ENCODE measurements at places on chromosomes 7 and 10.

GRCh38 chr10:71596759-71597158, 122.8 kb downstream of the C10orf105 start:
- no peak for DNase-seq

DNA sequence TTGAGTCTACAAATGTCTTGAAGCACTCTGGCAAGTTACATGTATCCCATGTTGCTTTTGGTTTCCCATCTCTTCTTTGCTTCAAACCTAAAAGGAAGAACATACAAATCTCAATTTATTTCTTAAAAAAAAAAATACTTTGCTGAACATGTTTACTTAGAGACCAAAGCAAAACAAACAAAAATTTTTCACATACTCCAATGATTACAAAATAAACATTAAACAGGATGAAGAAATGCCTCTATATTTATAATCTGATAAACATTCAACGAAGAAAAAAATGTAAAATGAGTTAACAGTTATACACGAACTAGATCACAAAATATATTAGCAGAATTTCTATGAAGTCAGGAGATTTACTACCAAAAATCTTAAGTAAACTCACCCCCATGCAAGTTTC, 31.3 kb downstream of the FAM204A start:
- DNase-seq = no peak

GRCh38 chr7:156099085-156099484, 286.8 kb upstream of the SHH start:
- no peak for DNase-seq

DNA sequence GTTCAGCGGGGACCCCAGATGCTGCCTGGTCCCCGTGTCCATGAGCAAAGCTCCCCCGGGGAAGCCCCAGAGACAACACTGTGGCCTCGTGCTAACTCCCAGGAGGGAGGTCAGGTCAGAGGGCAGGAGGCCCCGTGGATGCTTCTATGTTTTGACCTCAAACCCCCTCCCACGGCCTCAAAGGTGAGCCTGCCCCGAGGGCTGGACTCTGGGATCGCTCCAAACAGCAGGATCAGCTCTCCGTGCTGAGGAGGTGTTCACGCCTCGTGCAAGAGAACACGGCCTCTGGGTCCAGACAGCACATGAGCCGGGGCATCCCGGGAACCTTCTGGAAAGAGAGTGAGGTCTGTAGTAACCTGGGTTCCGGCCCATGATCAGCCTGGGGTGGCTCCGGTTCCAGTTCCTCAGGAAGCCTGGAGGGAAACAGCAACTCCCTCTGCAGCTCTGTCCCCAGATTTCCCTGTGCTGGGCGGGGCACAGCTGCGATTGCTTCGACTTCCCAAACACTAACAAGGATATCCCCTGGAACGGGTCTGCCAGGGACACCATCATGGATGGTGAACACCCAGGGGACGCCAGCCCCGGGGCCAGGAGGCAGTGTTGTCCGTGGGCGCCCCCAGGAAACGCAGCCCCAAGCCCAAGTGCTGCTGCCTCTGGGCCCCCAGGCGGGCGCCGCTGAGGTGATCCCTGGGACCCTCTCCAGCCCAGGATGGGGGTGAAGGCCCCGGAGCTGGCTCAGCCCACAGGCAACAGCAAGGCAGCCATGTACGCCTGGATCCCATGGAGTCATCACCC, 18.0 kb upstream of the INPP5A start:
- DNase-seq = no peak

- DNase-seq = no peak
Observed at GRCh38 chr10:102642736-102643335, 1.4 kb upstream of the TRIM8 start.

DNA sequence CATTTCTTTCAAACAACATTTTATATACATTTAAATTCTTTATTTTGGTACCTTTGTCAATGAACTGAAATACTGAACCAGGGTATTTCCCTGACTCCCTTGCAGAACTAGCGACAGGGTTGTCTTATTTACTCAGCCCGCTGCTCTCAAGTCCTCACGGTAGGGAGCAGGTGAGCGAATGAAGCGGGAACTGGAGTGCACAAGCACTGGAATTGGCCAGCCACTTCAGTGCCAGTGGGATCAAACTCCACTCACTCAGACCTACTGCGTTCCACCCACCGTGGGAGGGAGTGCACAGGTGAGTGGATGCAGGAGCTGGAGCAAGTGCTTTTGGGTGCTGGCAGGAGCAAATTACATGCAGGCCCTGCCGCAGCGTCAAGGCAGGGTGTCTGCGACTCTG, 28.1 kb upstream of the NEUROD6 start:
- DNase-seq = no peak

DNA sequence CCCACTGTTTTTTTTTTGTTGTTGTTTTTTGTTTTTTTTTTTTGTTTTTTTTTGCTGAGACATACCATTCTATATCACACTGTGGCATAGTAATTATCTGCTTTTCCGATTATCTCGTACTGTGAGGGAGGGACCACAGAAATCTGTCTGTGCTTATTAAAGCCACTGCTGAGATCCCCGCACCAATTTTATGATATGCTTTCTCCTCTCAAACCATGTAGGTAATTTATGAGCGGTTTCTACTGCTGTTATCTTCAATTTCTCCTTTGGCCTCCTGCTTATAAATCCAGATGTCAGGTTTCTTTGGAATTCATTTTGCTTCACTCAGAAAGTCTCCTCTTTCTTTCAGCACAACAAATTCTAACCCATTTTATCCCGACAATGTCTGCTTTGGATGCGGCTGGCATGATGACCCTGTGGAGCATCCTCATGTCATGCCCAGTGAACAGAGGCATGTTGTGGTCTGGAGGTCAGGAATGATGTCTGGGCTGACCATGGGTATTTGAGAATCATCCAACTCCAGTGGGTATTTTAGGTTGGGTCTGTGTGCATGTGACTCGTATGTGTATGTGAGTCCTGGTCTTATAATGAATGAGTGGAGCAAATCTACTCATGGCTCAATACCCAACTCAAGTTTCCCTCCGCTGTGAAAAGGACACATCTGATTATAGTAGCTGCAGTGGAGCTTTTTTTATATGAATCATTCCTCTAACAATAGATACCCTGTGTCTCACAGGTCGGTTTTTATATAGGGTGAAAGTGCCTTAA, 213.4 kb downstream of the GALNT17 start:
- no peak for DNase-seq

DNA sequence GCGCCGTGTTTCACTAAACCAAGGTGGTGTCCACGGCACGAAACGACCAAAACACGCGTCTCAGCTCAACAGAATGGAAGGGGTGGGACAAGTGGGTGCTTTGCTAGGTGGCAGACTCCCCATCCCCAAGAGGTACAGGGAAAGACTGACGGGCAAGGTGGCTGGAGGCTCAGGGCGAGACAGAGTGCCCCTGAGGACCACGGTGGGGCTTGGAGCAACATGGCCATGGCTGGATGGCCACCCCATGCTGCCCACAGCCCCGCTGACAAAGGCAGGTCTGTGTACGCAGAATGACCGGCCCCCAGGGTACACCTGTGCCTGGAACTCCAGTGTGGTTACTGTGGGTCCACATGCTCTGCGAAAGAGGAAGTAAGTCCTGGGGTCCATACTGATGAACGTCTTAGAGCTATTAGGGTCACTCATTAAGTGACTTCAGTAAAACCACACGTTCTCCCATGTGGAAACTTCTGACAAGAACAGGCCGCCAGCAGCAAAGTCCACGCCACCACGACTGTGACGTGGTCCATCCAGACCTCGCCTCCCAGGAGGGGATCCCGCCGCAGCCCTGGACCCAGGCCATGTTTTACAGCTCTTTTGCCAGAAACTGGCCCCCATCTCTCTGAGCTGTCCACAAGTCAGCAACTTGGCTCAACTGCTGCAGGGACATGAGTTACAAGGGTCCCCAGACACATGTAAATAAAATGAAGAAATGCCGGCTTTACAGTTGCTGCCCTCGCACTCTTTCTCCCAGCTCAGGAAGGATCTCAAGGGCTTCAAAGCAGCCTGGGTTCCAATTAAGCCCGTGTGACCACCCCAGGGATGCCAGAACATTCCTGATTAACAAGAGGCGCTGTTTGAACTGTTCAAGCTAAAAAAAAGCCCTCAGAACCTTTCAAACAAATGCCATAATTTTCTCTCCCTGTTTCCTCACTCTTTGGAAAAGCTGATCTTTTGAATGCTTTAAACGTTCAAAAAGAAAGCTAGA, 66.8 kb downstream of the MAD1L1 start:
- no peak for DNase-seq

GRCh38 chr10:90674928-90675327, 182.9 kb downstream of the HTR7 start:
- no peak for DNase-seq
